ENCODE measurements at places on chromosomes 1 and 21.
A peak's percentile ranks its signal among the peaks of the same experiment; 100 is the strongest.

DNA sequence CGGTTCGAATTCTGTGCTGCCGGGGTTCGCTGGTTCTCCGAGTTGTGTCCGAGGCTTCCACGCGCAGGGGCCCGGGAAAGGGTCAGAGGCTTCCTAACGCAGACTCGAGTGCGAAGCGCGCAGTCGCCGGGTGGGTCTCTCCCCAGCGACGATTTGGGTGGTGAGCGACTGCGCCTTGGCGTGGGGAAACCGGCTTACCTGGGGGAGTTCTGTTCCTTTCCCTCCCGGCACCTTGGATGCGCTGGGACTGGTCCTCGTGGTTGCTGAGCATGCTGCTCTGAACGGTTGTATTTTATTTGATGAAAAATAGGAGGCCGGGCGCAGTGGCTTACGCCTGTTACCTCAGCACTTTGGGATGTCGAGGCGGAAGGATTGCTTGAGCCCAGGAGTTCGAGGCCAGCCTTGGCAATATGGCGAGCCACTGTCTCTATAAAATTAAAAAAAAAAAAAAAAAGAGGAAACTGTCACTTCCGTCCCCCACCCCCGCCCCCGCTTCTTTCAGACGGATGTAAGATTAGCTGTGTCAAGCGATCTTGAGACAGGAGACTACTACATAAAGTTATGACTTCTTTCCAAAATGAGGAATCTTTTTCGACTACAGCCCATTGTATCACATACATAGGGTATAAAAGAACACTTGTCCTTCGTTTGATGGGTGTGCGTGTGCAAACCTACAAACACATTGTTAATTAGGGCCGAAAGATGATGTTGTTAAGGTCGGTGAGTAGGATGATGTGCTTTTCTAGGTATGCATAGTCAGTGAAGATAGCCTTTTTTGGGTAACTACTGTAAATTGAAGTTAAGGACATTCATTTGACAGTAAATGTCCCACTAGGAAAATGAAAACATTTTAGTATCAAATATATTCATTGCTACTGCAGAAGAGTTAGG, at the start of gene CCDC18:
Gene CCDC18 (plus strand): TSS at position 2 of the 891 bp plus-strand sequence. CDS start 2,638 bp downstream, outside the sequence.
- DNase-seq, result no peak

DNA sequence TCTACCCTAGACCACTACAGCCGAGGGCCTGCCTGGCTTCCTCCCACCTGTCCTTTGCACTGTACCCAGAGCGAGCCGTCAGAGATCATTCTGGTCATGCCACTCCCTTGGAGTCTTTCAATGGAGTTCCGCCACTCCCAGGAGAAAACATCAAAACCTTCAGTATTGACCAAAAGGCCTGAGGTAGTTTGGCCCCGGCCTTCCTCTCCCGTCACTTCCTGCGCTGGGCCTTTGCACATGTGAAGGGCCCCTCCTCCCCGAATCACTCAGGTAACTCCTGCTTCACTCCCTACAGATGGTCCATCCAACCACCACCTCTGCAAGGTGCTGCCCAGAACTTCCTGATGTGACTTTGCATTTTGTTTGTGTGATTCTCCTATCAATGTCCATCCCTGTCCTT, 26.6 kb downstream of the UBE2G2 start:
- no peak for DNase-seq

GRCh38 chr1:116931016-116931918, 21.6 kb downstream of the PTGFRN start:
- peak; percentile 13 for DNase-seq

DNA sequence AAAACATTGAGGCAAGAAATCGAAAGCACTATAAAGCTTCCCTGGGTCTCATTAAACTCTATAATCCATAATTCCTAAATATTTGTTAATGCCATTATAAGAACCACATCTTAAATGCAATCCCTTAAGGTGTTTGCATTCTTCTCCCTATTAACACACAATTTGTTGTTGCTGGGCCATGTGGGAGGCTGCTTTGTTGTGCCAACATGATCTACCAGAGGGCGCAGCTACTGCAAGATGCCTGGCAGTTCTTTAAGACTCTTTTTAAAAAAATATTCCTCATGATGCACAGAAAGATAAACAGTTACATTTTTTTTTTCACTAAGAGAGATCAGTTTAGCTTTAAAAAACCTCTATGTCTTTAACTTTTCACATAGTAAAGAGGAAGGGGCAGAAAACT, 39.0 kb upstream of the BCAS2 start:
- no peak for DNase-seq

DNA sequence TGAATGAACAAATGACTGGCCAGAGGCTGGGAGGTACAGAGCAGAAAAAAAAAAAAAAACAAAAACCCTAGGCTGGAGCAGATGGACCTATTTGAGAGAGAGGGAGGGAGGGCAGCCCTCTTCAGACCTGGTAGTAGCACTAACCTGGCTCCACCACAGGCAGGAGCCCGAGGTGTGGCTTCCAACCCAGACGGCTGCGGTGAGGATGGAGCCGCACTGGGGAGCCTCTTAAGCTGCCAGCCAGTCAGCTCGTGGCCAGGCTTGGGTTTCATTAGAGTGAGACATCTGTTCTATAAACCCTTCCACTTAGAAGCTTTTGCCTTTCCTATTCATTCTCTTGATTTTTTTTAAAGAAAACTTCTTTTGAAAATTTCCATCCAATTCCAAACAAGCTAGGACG, 16.8 kb downstream of the LGR6 start:
- DNase-seq, result no peak

DNA sequence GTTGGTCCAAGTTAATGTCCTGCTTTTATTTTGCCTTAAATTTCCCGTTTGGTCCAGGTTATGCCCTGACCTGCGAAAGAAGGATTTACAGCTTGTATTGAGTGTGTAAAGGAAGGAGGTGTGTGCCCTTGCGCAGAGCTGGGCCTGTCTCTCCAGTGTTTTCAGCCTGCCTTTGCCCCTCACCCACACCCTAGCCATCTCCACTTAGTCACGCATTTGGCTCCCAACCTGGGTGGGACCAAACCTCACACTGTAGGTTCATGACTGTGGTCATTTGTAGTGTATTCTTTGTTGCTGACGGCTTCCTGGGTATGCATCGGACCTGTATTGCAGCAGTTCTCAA, 572 bp upstream of the SRSF10 start:
- DNase-seq, result no peak

DNA sequence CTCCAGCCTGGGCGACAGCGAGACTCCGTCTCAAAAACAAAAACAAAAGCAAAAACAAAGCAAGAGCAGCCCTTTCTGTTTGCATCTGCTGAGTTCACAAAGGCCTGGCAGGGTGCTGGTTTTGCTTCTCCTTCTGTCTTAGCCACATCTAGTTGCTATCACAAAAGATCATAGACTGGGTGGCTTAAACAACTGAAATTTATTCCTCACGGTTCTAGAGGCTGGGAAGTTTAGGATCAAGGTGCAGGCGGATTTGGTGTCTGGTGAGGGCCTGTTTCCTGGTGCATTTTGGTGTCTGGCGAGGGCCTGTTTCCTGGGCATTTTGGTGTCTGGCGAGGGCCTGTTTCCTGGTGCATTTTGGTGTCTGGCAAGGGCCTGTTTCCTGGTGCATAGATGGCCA, 471.3 kb downstream of the CAMTA1 start:
- DNase-seq, result no peak

DNA sequence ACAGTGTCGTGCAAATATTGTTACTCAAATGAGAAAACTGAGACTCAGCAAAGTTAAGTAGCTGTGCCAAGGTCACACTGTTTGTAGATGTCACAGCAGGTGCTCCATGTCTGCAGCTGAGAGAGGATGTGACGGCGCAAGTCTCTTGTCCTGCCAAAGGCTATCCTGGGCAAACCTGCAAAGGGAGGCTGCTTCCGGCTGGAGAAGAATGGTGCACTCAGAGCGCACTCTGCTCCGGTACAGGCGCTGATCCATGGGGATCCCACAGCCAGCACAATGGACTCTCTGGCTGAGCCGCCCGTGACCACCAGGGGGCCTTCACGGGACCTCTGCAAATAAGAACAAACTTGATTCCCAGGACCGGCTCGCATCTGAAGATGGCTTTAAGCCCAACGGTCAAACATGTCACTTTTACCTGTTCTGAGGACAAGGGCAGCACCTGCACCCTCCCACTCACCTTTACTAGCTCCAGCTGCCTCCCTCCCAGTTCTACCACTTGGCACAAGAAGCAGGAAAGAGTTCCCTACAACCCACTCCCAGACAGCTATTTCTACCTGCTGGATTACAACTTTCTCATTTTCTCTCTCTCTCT, 21.9 kb downstream of the RD3 start:
- peak; percentile 67 for DNase-seq

GRCh38 chr1:29249170-29249691, 12.9 kb downstream of the PTPRU start:
- no peak for DNase-seq

DNA sequence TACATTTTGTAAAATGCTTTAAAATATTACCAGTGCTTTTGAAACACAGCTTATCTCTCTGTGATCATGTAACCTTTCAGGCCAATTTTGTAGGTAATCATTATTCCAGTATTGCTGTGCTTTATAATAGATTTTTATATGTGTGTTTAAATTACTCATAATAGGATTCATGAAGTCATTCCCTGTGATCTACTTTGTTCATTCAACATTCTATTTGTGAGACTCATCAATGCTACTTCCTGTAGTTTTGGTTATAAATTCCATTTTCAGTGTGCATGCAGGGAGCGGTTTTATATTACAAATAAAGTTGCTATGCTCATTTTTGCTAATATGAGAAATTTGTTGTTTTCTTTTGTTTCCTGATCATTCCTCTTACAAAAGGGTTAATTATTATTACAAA, 4.1 kb upstream of the OR2M5 start:
- DNase-seq, result no peak

DNA sequence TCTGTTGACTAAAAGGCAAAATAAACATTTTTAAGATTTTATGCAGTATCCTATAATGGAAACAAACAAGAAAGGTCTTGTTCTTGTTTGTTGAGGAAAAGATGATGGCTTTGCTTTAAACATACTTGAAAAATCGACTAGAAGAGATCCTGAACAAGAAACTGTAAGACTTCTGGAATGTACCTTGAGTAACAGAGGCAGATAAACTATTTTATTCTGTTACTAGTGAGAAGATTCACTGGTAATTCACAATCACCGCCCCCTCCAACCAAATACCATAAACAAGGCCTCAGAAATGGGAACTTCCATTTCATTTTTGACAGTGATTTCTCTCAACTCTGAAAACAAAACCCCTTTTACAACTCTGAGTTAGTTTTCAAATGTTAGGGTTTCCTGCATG, 18.1 kb downstream of the TSEN15 start:
- no peak for DNase-seq

DNA sequence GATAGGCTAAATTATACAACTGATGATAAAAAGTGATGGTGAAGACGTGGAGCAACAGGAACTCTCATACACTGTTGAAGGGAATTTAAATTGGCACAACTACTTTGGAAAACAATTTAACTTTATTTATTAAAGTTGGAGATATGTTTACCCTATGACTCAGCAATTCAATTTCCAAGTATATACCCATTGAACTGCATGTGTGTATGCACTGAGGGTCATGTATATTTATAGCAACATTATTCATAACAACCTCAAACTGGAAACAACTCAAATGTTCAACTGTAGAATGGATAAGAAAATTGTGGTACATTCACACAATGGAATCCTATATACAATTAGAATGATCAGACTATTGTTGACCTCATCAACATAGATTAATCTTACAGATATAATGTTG, 16.5 kb upstream of the BCAS2 start:
- DNase-seq, result no peak
